ENCODE measurements at places on chromosomes 7 and 10.

GRCh38 chr7:110839866-110840265 is 251.1 kb upstream of the LRRN3 start:
- DNase-seq, result no peak

- no peak for DNase-seq
These were observed 4.3 kb downstream of the PLEKHA8 start for GRCh38 chr7:30032310-30033125.

GRCh38 chr10:4231439-4231838 is 446.4 kb upstream of the KLF6 start:
- no peak for DNase-seq

DNA sequence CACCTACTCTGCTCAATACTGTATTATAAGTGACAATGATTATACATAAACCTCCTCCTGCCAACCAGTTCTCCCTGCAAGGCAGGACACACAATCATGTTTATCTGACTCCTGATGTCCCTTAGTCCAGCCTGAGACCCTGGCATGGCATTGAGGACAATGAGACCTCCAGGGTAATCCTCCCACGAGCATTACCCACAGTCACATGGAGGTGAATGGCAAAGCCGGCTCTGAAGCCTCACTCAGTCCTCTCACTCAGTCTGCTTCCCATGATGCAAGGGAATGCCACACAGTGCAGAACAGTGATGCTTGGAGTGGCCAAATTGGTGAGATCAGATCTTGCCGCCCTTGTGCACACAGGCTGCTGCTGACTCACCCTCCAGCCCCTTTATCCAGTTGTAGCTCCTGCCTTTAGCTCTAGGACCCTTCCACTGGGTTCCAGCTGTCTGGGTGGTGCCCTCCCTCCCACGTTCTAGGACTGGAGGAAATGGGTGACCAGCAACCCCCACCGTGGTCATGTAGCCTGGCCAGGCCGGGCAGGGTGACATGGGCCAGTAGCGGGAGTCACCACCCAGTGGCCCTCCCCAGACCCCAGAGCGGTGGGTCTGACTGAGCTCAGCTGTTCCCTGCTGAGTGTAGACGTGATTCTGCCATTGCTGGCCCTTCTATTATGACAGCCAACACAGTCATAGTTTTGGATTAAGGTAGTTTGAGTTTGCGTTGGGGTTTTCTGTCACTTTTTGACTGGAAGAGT is 5.5 kb upstream of the ADCY1 start:
- no peak for DNase-seq

Data from T-helper 22 cell (primary cell).